ENCODE measurements at places on chromosomes 16 and 17.
A peak's percentile ranks its signal among the peaks of the same experiment; 100 is the strongest.

DNA sequence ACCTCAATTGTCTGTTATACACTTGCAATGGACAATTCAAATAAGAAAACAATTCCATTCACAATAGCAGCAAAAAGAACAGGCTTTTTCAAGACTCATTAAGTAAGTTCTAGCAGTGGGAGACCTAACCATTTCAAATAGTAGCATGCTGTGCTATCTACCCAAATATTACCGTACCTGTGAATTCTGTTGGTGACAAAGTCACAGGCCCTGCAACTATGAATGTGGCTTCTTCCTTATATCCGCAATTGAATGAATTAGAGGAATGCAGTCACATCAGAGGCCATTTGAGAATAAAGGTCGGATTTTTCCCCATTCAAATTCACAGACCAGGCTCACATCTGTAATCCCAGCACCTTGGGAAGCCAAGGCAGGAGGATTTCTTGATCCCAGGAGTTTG lies 800 bp upstream of the NME4 start:
- no peak for DNase-seq

GRCh38 chr17:36482611-36483504 lies 3.6 kb upstream of the ZNHIT3 start:
- DNase-seq: peak; percentile 81

GRCh38 chr16:30473231-30474073 lies 910 bp downstream of the ITGAL start:
- DNase-seq: no peak

GRCh38 chr17:75701288-75701687 lies 20.0 kb upstream of the ITGB4 start:
- no peak for DNase-seq

DNA sequence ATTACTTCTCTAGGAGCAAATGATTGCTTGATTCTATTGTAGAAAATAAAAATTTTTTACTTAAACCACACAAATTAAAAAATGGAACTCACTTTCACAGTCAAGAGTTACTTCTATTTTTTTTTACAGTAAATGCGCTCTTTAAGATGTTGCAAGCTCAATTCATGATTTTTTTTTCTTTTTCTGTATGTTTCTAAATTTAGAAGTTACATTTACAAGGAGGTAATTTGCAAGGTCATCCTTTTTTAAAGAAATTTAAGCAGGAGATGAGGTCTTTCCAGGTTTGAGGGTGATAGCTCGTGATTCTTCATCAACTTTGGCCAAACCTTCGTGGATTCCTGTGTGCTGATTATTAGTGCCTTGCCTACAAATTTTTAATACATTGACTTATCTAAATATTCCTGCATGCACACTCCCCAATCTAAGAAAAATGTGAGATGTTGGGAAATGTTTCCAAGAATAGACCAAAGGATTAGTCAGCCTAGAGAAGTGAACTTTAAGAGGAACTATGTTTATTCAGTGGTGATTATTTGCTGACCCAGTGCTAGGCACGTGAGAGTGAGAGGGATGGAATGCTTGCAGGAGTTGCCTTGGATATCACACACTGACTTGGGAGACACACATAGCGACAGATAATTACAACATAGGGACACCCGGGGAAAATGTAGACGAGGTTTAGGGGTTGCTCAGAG lies 429.8 kb downstream of the MAF start:
- no peak for DNase-seq

- no peak for DNase-seq
Observed at GRCh38 chr17:46772475-46773220, 45.8 kb downstream of the WNT3 start.

DNA sequence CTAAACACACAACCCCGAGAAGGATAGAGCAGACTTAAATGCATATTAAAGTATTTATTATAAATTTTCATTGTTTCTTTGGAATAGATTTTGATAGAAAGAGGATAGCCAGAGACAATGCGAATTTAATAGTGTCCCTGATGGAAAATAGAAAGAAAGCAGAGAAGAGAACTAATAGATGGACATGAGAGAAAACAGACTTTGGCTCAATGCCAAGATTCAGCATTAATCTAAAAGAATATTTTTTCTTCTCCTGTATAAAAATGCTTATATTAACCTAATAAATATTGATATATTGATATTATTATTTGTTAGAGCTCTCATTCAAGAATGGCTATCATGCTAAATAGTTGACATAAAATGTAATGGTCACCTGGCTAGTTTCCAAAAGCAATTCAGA lies 173.4 kb downstream of the KIF2B start:
- DNase-seq: no peak

GRCh38 chr16:25052151-25052511 lies 37.0 kb upstream of the ARHGAP17 start:
- DNase-seq: no peak

- DNase-seq: no peak
Observed at GRCh38 chr16:81814751-81815428, 35.8 kb downstream of the PLCG2 start.

GRCh38 chr17:15342460-15342859 lies 1.1 kb upstream of the TEKT3 start:
- no peak for DNase-seq

GRCh38 chr17:76032073-76032779 lies 5.1 kb upstream of the EVPL start:
- no peak for DNase-seq

- no peak for DNase-seq
Observed at GRCh38 chr16:70577256-70577698, 53.7 kb downstream of the SF3B3 start.

- peak; percentile 62 for DNase-seq
Observed at GRCh38 chr17:74780443-74781238, 4.5 kb upstream of the NAT9 start.

DNA sequence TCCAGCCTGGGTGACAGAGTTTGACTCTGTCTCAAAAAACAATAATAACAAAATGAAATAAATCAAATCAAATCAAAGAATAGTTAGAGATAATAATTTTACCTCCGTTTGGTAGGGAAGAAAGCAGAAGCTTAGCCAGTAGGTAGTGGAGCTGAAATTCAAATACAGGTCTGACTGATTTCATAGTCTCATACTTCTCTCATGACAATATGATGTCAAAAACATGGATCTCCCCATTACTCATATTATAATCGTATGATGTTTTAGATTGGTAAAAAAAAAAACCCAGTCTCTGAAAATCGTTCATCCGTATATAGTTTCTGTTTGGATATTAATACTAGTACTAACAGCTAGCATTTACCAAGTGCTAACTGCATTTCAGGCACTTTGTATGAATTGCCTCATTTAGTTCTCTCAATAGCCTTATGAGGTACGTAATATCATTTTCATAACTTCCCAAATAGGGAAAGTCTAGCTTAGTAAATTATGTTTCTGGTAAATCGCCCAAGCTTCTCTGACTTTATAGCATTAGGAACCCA lies 48.7 kb downstream of the CDH8 start:
- no peak for DNase-seq
